Lower lobe of right lung (tissue), 2 donors: ENCODE measurements at places on chromosomes 7 and 10.

DNA sequence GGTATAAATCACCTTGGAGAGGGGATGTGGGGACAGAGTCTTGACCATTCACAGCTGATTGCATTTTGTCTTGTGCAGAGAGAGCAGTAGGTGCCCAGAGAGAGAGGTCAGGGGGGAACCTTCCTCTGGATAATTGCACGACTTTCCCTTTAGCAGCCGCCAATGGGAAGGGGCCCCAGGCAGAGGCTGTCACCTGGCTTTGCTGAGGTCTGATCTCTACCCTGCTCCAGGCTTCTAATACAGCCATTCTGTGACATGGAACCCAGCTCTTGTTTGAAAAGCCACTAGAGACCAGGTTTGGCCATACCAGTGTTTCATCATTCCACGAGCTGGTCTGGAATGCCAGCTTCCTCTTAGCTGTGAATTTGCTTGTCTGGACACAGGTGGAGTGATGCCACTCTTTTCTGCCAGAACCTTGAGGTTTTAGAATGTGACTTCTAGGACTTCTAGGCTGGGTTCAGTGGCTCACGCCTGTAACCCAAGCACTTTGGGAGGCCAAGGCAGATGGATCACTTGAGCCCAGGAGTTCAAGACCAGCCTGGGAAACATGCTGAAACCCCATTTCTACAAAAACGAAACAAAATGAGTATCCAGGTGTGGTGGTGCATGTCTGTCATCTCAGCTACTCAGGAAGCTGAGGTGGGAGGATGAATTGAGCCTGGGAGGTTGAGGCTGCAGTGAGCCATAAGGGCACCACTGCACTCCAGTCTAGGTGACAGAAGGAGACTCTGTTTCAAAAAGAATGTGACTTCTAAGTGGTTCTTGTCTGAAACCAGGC lies 159.9 kb downstream of the CAMK1D start:
- no peak for DNase-seq

GRCh38 chr10:77159538-77160110 lies 478.0 kb downstream of the KCNMA1 start:
- DNase-seq = no peak

GRCh38 chr7:127618042-127618441 lies at the start of gene PAX4:
Gene PAX4 (minus strand): TSS chr7:127618142. CDS start chr7:127615928, 2,214 bp downstream.
- no peak for DNase-seq

DNA sequence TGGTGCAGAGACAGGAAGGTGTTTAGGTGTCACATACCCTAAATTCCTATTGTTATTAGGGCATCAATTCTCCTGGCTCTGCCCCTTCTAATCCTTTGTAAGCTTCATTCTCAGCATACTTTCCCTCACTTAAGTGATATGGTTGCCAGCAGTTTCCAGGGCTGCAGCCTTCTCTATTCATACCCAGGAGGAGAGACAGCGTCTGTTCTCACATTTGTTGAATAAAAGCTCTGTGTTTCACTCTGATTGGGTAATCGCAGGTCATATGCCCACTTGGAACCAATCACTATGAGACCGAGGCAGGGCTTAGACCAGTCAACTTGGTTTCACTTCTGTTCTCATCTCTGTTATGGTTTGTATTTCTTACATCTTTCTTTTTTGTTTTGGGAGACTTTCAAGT lies 109.6 kb upstream of the MTPN start:
- no peak for DNase-seq
